ENCODE measurements at places on chromosomes 7 and 10.

GRCh38 chr7:105127179-105127578 is 113.2 kb downstream of the KMT2E start:
- no peak for DNase-seq

DNA sequence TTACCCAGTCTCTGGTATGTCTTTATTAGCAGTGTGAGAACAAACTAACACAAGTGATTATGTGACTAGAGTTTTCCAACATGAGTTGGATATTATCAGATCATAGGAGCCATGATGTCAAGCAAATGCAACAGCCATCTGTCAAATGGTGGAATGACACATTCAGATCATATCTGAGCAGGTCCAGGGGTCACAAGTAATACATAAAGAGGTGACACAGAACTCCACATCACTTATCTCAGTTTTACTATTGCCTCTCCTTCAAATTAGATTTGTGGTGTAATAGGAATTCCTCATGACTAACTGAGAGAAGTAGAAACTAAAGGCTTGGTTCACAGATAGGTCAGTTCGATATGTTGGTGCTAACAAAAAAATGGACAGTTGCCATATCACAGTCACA is 12.2 kb upstream of the SAMD9L start:
- DNase-seq, result no peak

DNA sequence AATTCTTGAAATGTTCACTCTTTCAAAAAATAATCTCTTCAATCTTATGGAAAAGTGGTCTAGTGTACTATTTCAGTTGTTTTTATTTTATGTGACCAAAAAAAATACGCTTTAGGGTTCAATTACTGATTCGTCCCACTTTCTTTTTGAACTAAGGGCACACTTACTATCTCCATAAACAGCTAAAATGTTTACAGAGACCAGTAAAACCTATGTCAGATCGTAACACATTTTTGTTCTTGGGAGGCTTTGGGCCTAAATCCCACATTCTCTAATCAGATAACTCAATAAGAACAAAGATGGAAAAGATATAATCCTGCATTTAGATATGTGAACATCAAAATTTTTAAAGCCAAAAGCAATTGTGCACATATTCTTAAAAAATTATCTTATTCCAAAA is 29.8 kb upstream of the EPC1 start:
- DNase-seq, result no peak

DNA sequence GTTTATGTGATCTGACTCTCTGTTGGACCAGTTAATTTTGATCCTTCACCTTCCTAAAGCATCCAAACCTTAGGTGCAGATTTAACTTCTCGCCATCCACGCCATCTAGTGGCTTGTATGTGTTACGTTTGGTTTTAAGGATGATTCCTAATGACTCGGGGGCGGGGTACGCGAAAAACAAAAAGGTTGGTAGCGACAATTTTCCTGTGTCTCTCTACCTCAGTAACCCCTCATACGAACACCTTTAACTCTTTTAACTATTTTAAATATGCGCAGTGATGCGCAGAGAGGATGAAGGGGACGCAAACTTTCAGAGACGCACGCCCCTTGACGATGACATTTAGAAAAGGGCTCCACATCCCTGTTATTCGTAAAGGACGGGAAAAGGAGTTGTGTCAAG is 714 bp upstream of the KCND2 start:
- peak; percentile 30 for DNase-seq

GRCh38 chr10:85916994-85917573 is 449.5 kb downstream of the GRID1 start:
- no peak for DNase-seq

DNA sequence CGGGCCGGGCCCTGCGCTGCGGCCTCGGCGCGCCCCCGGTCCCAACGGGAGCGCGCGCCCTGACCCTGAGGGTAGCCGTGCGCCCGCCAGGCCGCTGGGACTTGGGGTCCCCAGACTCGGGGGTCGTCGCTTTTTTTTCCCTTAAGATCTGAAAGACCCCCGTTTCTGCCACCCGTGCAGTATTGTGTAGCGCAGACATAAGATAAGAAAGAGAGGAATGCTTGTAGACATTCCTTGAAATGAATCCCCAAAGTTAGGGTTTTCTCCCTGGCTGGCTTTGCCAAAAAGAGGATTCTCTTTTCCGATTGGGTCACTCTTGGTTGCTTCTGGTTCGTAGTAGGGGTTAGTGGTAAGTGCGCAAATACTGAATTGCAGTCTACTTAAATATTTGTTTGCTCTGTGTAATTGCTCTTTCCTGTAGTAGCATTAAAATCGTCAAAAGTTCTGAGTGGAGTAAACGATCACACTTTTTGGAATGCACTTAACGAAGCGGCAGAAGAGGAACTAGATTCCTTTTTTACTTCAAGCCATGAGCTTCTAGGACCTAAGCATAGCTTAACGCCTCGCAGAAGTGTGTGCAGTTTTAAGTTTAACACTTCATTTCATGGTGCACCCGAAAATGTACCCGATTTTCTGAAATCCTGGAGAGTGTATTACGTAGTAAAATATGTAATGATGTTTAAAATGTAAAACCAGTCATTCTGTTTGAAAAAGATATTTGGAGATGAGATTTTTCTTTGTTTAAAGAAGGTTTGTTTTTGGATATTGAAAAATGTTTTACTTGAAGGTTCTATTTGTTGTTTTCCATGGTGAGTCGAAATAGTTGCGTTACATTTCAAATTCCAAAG is 1.3 kb downstream of the CUL1 start:
- DNase-seq, result no peak

GRCh38 chr10:12299222-12299965 is 50.0 kb upstream of the CAMK1D start:
- DNase-seq, result no peak

Measured in SK-N-MC (cell line).